Activated T-helper 9 cell treated with anti-CD3 and anti-CD28 coated beads, Interleukin-2, amount 50 U/mL, for 16 hours (primary cell): ENCODE measurements at places on chromosomes 6 and 20.

DNA sequence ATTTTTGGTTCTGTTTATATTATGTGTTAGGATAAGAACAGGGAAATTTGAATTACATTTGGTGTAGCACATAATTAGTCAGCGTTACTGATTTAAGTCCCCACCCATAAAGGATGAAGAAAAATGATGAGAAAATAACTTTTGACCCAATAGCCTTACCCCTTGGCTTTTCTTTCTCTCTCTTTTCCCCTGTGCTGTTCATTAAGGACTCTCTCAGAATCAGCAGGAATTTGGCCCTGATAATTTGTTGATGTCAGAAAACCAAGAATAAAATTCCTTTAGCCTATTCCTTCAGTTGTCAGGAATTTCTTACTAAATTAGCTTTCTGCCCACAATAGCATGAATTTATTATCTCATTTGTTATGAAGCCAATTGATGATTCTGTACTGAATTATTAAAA is 18.5 kb downstream of the PLCB1 start:
- no peak for DNase-seq

DNA sequence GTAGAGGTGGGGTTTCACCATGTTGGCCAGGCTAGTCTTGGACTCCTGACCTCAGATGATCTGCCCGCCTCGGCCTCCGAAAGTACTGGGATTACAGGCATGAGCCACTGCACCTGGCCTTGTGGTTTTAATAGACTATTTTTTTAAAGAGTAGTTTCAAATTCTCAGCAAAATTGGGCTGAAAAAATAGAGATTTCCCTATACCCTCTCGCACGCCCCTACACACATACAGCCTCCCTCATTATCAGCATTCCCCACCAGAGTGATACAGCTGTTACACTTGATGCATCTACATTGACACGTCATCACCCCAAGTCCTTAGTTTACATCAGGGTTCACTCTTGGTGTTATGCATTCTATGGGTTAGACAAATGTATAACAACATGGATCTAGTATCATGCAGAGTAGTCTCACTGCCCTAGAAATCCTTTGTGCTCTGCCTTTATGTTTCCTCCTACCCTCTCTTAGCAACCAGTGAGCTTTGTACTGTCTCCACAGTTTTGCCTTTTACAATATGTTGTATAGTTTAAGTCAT is 103.6 kb downstream of the CDYL start:
- DNase-seq = no peak

GRCh38 chr20:38222231-38222922 is 38.2 kb downstream of the KIAA1755 start:
- DNase-seq = peak; percentile 16

GRCh38 chr20:909641-910040 is 6.5 kb downstream of the ANGPT4 start:
- DNase-seq = no peak

GRCh38 chr6:147707524-147707923 is 199.0 kb downstream of the SAMD5 start:
- DNase-seq = no peak

- no peak for DNase-seq
Observed at GRCh38 chr20:24289737-24290481, 179.5 kb upstream of the SYNDIG1 start.

DNA sequence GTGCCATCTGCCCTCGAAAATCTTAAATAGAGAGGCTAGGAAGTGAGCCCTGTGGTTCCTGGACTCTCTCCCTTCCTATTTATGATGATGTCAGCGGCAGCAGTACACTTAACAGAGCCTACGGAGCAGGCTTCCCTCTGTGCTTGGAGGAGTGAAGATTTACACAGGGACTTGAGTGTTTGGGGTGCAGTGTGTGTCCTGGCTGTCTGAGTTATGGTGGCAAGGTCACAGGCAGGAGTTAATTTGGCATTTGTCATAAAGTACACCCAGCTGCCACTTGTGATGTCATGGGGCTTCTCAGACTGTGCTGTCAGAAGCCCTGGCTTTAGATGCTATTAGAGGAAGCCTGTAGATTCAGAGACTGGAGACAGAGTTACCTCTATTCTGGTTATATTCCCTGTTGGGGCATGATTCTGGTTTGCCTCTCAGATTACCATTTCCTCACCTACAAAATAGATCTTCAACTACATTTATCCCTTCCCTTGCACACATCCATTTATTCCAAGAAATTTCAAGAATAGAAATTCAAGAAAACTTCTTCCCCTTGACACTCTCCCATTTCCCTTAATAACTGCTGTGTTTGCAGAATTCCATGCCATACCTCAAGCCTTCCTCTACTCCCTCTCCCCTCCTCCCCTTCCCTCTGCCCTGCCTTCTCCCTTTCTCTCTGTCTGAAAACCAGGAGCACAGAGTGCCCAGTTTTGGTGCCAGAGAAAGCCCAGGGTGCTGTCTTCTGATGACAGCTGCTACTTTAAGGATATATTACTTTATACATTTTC is 72.1 kb downstream of the SLC24A3 start:
- DNase-seq = no peak

- DNase-seq = no peak
Observed at GRCh38 chr20:35150846-35151579, 3.9 kb upstream of the EDEM2 start.

DNA sequence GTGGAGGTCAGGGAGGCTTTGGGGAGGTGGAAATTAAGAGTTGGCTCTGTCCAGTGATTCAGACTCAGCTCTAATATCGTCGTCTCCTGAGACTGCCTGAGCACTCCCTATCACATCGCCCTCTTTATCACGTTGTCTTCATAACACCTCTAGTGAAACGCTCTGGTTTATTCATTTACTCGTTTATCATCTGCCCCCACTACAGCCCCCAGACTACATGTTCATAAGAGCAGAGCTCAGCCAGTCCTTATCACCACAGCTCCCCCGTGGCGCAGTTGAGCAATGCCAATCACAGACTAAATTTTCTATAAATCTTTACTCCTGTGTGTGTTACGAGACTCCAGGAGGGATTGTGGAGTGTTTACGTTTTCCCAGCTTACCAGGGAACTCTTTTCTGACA is 316.2 kb downstream of the ADGRB3 start:
- no peak for DNase-seq

DNA sequence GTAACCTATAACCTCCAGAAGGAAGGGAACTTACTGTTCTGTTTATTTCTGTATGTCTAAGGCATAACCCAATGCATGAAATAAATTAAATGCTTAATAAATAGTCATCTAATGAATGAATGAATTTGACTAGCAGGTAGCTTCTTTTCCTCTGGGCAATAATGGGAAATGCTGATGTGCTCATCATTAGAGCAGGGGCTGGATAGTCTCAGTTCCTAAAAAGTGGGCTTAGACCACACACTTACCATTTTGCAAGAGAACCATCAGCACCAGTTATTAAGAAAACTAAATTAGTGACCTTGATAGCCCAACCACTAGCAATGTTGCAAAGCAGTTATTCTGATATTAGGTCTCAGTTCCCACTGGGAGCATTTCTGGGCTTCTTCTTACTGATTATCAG is 449.7 kb downstream of the CDC5L start:
- DNase-seq = no peak

DNA sequence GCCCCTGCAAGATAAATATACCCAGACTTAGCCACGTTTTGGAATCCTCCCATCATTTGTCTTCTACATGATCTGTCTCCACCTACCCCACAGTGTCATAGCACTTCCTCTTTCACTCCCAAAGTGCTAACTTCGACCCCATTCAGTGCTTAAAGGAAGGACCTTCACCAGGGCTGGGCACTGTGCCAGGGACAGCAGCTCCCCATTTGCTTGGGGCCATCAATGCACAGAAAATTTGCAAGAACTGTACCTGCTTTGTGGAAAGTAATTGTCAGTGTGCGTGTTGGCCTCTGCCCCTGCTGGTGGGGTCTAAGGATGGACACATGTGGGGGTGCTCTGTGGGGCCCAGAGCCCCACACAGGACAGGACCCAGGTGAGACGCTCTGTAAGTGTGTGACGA is 5.2 kb upstream of the BPIFA2 start:
- no peak for DNase-seq
